ENCODE measurements at places on chromosomes 11 and 22.

DNA sequence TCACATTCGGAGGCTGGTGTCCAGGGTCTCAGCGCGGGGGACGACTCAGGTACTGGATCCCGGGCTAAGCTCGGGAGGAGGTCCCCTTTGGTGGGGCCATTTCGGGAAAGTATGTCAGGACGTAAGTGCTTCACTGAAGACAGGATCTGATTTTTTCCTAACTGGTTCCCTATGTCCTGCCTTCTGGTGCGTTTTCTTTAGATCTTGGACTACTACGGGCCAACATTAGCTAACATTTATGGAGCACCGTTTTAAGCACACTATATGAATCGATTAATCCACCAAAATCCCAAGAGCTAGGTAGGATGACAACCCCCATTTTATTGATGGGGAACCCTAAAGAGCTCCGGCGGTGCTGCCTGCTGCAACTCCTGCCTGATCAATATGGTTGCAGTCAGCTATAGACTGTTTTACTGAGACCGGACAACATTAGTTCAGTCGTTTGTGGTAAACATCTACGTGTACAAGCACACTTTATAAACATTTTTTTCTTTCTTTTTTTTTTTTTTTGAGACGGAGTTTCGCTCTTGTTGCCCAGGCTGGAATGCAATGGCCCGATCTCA, 17.0 kb upstream of the WDR74 start:
- DNase-seq, result no peak

- DNase-seq, result no peak
These were observed 336.0 kb downstream of the SHANK2 start for GRCh38 chr11:70916351-70916750.

DNA sequence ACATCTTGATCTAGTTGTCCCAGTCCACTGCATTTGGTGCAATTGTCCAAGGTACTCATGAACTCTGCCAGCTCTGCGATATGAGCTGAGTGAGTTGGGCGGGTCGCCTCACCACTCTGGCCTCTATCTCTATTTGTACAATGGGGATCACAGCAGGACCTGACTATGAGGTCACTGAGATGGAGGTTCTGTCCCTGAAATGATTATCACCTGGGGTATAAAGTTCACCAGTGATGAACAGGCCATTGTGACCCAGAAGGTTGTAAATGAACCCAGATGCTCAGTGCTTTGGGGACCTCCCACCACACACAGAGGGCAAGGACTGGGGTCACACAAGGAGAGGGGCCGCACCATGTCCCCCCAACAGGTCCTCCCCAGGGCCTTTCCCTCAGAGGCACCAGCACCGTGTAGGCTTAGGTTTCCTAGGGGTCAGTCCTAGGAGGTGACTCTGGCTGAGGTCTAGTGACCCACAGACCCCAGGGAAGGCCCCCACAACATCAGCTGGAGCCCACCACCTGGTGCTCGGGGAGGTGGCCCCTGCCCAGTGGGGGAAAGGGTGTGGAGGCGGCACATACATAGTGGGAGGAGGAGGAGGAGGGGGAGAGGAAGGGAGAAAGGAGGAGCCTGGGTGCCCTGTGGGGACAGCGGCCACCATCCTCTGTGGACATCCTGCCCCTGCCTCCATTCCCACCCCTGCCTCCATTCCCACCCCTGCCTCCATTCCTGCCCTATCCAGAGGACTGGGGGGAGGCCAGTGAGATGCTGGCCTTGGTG, 25.0 kb upstream of the IGLL1 start:
- no peak for DNase-seq

GRCh38 chr22:25404928-25405816, 159.3 kb upstream of the GRK3 start:
- DNase-seq, result peak; percentile 21

DNA sequence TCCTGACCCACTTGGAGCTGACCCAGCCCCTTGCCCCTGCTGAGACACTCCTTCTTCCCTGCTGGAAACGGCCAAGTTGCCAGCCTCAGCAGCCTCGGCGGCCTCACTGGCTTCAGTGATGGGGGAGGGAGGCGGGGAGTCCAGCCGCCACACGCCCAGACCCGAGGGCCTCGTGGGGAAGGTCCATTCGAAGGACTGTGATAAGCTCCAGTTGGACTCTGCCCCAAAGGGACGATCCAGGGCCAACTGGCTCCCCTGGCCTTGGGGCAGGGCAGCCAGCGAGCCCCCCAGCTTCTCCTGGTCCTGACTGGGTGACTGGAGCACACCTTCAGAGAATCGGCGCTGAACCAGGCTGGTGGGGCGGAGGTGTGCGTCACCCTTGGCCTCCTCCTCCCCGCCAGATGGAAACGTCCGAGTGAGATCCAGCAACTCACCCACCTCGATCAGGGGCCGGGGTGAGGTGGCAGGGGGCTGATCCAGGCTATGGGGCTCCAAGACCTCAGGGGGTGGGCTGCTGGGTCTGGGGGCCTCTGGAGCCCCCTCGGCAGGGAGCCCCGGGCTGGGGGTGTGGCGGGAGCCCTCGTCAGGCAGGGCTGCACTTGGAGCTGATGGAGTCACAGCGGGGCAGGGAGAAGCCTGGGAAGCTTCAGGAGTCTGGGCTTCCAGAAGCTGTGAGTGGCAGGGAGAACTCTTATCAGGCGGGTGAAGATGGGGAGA, 11.5 kb downstream of the TNKS1BP1 start:
- no peak for DNase-seq

- DNase-seq, result no peak
These were observed 23.5 kb downstream of the SHISA8 start for GRCh38 chr22:41891407-41891806.

GRCh38 chr11:128884703-128885338, 6.3 kb upstream of the KCNJ5 start:
- peak; percentile 12 for DNase-seq

DNA sequence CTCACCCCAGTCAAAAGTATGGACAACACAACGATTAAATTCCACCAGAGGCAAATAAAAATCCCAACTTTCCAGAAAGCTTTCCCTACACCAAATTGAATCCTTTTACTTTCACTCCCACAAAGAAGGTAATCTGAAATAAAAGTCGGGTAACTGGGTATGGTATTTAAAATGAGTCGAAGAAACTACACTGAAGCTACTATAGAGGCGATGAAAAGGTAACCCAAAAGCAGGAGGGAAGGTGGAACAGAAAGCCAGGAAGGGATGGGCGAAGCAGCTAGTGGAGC, 1.1 kb downstream of the PICALM start:
- no peak for DNase-seq

DNA sequence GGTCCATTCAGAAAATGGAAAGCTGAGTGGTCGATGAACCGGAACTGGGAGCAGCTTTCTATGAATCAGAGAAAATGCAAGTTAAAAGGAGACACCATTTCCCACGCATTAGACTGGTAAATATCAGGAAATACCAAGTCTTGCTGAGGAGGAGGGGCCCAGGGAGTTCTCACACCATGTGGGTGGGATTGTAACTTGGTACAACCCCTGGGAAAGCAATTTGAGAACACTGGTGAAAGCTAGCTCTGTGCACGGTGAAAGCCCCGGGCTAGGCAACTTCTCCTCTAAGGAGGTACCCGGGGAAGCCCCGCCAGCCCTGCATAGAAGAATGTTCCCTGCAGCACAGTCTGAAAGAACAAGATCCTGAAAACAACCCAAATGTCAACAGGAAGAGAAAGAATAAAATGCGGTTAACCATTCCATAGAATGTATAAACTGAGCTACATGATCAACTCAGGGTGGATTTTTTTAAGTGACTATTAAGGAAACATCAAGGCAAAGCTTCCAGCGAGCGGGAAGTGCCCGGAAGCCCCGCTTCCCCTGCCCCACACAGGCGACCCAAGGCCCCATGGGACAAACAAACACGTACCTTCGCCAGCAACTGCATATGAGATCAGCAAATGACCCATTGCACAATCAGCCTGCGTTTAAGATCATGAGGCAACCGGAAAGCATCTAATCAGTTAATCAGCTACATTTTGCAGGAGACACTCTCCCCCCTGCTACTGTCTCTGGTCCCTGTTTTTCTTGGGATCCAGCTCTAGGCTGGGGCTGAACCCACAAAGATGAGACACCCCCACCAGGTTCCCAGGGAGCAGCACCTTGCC, 11.3 kb downstream of the SHANK2 start:
- no peak for DNase-seq

GRCh38 chr22:25407859-25408229, 156.6 kb upstream of the GRK3 start:
- DNase-seq, result no peak

- DNase-seq, result no peak
These were observed 571.5 kb downstream of the CNTN5 start for GRCh38 chr11:99592266-99592665.

- DNase-seq, result no peak
These were observed 43.1 kb downstream of the CACNG2 start for GRCh38 chr22:36660510-36660840.

GRCh38 chr11:81725701-81726100, 1008.0 kb downstream of the FAM181B start:
- DNase-seq, result no peak

- no peak for DNase-seq
These were observed at the start of gene IRAG1 for GRCh38 chr11:10693509-10694081. Gene IRAG1, minus strand, starts transcription at chr11:10693755. Its CDS starts 153 bp downstream, at chr11:10693602.

DNA sequence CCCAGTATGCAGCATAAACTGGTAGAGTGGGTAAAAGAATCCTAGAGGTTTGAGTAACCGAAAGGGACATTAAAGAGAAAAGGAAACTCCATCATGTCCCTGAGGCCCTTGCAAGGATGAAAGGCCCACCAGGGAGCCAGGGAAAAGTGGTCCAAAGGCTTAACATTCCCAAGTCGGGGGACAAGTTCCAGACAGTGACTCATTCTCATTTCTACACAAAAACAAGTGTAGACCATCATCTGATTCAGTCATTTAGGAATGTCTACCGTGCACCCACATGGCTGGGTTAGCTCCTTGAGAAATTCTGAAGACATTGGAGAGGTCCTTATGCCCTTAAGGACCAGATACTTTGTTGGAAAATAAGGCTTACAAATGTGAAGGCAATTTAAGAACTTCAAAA, 4.8 kb upstream of the NOX4 start:
- no peak for DNase-seq

DNA sequence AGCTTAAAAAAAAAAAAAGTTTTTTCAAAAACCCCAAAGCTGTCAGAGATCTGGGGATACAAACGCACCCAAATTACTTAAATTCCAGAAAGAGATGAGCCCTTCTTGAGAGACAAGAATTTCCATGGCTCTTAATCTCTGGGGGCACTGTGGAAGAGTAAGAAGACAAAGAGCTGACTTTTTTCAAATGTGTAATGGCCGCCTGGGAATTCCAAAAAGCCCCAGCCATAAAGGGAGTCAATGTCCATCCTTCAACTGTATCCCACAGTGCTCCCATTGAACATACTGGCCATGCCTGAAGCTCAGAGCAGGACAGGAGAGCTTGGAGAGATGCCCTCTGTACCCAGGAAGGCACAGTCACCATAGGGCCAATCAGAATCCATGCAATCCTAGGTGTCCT, 37.4 kb upstream of the ASPHD2 start:
- DNase-seq, result no peak

DNA sequence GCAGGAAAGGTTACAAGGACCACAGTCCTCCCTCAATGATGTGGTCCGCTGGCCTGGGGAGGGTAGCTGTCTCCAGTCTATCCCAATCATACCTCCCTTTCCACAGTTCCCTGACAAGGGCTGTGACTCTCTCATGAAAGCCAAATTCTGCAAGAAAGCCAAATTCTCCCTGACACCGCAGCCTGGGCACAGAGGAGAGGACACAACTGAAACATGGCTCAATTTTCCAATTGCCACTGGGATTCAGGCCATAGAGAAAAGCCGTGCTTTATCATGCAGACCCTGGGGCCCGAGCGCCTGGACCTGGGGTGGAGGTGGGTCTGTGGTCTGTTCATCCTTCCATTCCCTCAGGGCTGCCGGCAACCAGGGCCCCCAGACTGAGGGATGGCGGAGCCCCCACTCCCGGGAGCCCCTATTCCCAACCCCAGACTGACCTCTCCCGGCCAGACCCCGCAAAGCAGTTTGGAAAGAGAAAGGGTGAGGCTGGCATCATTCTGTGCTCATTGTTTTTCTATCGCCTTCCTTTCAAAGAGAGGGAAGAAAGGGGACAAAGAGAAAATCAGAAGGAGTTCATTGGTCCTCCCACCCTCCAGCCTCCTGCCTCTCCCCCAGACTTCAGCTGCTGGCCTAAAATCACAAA, 239.5 kb downstream of the BUD13 start:
- DNase-seq, result no peak

GRCh38 chr11:7522121-7522520, 8.3 kb downstream of the PPFIBP2 start:
- no peak for DNase-seq

- DNase-seq, result no peak
These were observed 37.5 kb downstream of the SESN3 start for GRCh38 chr11:95193541-95193940.

GRCh38 chr22:21682385-21683175, 16.8 kb downstream of the PPIL2 start:
- no peak for DNase-seq

- no peak for DNase-seq
These were observed 88.3 kb downstream of the LUZP2 start for GRCh38 chr11:24585192-24585591.

DNA sequence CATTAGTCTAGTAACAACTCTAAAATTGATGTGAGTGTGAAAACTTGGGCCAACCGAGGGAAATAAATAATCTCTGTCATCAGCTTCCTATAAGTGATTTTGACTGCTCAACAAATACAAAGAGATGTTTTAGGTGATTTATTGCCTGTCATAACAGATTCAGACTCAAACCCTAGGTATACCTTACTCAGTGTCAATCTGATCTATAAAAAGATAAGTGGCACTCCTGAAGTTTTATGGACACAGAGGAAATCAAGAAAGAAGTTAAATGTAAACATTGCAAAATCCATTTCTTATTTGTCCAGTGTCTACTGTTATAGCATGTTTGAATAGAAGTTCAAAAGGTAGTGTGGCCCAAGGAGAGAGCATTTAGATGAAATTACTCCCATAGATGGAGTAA, 30.4 kb upstream of the TYR start:
- no peak for DNase-seq

GRCh38 chr11:76185511-76185910, 20.8 kb downstream of the WNT11 start:
- no peak for DNase-seq

DNA sequence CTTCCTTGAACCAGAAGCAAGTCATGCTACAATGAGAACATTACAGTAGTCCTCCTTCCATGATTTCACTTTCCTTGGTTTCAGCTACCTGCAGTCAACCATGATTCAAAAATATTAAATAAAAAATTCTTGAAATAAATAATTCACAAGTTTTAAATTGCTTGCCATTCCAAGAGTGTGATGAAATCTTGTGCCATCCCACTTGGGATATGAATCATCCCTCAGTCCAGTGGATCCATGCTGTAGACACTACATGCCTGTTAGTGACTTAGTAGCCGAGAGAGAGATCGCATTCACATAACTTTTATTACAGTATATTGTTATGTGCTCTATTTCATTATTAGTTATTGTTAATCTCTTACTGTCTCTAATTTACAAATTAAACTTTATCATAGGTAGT, 6.0 kb downstream of the HOATZ start:
- no peak for DNase-seq

Measured in activated CD4-positive, CD25-positive, alpha-beta regulatory T cell treated with anti-CD3 and anti-CD28 coated beads, Interleukin-2, amount 50 U/mL, for 16 hours (primary cell).